SK-MEL-5 (cell line): ENCODE measurements at places on chromosomes 11 and 22. TPM values are rescaled to one million over a fixed set of nuclear protein-coding genes. Genes with fewer than 3 reads are reported as not detected.

DNA sequence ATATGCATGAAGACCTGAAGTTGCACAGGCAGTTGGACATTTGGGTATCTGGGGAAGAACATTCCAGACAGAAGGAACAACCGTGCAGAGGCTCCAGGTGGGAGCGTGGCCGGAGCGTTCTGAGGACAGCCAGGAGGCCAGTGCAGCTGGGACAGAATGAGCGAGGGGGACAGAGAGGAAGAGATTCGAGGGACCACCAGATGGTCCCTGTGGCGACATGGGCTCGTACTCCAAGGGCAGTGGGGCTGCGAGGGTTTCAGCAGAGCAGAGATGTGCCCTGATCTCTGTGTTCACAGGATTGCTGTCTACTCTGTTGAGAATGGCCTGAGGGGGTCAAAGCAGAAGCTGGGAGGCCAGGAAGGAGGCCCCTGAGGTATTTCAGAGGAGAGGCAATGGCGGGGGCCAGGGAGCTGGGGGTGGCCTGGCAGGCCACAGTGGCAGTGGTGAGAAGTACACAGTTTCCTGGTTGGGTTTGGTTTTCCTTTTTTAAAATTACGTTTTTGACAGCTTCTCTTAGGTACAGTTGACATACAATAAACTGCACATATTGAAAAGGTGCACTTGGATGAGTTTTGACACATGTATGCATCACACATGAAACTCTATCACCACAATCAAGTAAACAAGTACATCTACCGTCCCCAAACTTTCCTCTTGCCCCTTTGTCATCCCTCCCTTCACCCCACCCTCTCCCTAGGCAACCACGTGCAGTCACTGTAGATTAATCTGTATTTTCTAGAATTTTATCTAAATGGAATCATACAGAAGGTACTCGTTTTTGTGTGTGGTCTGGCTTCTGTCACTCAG, 24.8 kb upstream of the SOX10 start:
- DNase-seq = no peak

- no peak for DNase-seq
Observed at GRCh38 chr11:94799726-94800125, 31.6 kb downstream of the AMOTL1 start.

DNA sequence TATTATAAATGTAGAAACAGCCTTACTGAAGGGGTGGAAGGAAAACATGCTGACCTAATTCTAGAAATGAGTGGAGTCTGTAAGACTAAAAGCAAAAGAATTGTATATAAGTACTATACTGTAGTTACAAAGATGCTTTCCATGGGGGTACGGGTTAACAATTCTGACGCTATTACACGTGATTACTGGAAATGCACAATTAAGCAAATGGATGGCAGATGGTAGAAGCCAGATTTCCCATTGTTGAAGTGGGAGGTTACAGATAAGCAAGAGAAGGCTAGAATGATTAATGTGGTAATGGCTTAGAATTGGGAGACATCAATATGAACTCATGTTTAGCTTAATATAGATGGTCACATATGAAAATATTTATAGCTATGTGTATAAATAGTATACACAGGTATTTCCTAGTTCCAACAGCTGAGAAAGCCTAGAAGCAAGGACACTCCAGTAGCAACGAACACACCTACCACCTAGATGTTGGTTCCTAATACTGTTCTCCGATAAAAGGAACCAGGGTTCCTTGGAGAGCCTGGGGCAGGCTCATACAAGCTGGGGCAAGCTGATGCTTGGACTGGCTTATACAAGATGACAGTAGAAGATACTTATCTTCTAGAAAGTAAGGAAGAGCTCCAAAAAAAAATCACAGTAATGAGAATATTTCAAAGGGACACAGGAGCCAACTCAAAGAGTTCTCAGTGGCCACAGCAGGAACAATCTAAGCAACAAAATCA, 13.5 kb downstream of the SMC1B start:
- no peak for DNase-seq

DNA sequence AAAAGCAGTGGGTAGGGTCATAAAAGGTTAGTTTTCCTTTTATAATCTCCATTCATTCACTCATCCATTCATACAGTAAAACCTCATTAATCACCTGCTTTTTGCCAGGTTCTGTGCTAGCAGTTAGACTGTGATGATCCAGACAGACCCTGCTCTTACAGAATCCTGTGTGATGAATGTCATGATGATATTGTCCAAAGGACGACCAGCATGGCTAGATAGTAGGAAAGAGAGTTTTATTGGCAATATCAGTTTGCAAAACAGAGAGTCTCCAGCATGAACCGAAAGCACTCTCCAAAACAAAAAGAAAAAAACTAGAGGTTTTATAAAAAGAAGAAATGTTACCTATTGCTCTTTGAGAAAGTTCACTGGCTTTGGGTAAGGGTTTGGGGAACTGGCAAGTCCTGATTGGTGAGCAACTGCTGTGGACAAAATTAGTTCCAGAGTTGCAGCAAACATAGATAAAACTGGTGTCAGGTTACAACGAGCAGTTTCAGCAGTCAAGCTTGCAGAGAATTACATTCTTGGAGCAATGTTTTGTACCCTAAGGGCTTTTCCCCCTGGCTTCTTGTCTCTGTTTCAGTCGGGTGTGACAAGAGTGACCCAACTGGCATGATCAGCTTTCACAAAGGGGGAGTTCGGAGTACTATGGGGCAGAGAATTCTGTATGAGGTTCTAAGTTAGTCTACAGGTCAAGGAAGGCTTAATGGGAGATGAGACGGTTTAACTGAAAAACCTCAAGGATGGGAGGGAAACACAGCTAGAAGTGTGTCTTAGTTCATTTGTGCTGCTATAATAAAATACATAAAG, 58.3 kb downstream of the HSD17B12 start:
- peak; percentile 28 for DNase-seq

DNA sequence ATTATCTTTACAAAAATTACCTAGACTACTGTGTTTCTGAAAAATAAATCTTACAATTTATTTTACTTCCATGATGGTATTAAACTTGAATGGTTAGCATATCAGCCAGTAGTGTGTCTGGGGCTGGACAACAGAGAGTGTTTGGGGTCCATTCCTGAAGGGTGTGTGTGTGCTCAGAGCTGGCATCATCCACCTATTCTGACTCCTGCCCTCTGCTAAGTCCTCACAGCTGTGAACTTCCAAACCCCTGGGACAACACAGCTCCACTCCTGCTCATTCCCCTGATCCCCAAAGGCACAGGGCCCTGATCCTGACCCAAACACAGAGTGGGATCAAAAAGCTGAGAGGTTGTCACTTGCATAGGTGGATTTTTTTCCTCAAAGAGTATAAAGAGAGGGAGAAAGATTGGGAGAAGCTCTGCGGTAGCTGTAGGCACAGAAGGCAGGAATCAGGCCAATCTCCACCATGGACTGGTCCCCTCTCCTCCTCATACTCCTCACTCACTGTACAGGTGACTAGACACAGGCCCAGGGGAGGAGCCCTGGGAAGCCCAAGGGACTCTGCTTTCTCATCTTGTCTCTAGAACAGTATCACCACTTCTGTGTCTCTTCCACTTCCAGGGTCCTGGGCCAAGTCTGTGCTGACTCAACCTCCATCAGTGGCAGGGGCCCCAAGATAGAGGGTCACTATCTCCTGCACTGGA, 55.7 kb upstream of the TOP3B start:
- no peak for DNase-seq

DNA sequence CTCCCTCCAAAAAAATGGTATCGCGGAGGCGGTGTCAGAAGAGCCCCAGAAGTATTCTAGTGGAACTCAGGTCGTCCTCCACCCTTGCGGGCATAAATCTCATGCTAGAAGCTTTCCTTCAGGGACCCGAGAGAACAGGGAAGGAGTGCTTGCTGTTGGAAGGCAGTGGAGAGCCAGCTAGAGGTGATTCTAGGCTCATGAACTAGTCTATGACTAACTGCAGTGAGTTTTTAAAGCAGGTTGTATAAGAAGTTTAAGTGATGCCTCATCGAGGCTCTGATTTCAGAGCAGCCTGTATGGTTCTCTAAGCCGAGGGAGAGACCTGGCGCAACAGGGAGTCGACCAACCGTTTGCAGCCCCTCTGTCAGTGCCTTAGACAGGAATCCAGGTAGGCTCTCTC, 85.7 kb downstream of the TBC1D22A start:
- no peak for DNase-seq

- no peak for DNase-seq
Observed at GRCh38 chr22:38531251-38531938, 25.3 kb upstream of the DDX17 start.

DNA sequence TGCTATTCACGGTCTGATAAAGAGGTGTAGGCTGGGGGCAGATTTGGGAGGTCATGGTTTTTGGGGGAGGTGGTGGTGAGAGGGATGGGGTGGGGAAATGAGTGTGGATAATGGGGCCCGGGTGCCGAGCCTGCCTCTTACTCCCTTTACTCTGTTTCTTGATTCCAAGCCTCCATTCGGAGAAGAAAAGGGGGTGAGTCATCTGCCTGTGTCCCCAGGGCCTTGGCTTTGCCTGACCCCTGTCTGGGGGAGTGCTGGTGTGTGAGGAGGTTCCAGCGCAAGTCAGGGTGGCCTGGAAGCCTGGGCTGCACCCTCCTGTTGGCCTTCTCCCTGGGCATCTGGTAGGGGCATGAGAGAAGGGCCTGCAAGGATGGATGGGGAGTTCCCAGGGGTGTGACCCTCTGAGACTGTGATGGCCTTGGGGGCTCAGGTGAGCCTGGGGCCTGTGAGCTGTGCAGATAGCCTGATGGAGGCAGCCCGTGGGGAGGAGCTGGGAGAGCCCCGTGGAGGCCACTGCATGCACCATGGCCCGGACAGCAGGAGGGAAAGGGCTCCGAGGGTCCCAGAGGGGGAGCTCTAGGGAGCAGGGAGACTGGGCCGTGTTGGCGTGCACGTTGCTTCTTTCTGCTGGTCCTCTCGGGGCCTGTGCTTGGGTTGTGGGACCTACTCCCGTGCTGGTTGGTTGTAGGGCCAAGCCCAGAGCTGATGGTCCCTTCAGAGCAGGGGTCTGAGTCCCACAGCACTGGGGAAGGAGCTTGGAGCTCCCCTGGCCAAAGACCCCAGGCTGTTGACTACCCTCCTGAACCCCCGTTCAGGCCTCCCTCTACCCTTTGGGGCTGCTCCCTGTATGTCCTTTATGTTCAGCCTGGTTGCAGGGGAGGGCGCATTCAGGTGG, 26.3 kb upstream of the ACR start:
- DNase-seq = no peak

GRCh38 chr11:119591836-119592310, 137.1 kb downstream of the NECTIN1 start:
- DNase-seq = no peak

DNA sequence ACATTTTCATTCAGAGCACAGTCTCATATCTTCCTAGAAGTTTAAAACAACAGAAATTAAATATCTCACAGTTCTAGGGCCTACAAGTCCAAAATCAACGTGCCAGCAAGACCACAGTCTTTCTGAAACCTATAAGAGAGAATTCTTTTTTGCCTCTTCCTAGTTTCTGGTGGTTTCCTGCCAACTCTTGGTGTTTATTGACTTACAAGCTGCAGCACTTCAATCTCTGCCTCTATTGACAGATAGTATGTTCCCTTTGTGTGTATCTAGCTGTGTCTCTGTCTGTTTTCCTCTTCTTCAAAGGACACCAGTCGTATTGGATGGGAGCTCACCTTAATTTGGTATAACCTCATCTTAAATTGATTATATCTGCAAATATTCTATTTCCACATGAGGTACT, 347.5 kb downstream of the DCDC1 start:
- no peak for DNase-seq

GRCh38 chr11:10243896-10244575, 50.0 kb downstream of the SBF2 start:
- no peak for DNase-seq

- no peak for DNase-seq
Observed at GRCh38 chr11:115188188-115188897, 315.9 kb downstream of the CADM1 start.

DNA sequence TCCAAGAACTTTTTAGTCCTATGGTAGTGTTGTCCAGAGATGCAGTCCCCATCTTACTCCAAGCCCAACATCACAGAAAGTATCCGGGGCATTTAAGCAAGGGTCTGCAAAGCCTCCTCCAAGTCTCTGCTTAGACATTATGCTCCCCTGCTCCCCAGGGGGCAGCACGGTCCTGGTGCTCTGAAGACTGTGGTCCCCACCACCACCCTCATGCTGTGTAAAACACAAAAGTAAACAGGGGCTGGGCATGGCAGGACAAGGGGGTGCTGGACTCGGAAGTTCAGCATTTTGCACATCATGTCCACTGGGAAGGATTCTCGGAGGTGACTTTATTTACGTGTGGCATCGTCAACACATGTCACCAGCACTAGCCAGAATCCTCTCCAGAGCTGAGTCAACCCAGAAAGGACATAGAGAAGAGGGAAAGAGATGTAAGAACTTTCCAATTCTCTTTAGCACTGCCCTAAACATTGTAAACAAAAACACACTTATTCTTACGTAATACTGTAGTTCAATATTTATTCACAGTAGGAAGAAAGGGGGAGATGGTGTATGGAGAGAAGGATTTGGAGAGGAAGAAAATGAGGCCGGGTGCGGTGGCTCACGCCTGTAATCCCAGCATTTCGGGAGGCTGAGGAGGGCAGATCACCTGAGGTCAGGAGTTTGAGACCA, 37.7 kb downstream of the TCIRG1 start:
- no peak for DNase-seq

- DNase-seq = no peak
Observed at GRCh38 chr11:102924851-102925380, 30.6 kb downstream of the MMP13 start.

GRCh38 chr22:38860283-38861169, 11.5 kb downstream of the CBX6 start:
- DNase-seq = no peak

GRCh38 chr11:129423426-129423825, 47.8 kb downstream of the BARX2 start:
- DNase-seq = no peak

GRCh38 chr22:46774253-46774979, 12.0 kb downstream of the TBC1D22A start:
- no peak for DNase-seq

DNA sequence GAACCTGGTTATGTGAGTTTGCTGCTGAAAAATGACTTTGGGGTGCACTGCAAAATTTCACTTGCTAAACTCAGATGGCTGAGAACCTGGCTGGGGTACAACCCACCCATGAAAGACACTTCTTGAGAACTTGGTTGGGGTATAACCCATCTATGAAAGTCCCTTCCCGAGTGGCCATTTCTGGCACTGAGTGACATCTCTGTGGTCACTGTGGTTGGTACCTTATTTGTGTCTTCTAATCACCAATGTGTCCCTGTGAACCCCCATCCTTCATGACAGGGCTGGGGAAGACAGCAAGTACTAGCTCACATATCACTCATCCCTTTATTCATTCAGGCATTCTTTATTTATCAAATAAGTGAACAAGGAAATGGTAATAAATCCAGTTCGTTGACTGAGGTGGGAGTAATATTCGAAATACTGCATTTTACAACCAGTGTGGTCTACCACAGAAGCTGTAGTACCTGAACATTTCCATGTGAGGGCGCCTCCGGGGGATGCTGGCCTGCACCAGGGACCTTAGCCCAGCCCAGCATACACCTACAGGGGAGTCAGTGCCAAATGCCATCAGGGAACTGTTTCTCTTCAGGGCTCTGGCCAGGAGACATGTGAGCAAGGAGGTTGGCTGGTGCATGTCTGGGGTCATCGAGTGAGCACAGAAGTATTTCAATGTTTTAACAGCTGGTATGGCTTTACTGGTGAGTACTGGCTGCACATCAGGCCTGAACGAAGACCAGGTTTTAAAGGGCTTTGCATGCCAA, 122.1 kb downstream of the CSNK2A3 start:
- peak; percentile 56 for DNase-seq

- DNase-seq = no peak
Observed at GRCh38 chr22:42328130-42328783, 57.8 kb upstream of the TCF20 start.

GRCh38 chr11:79080551-79080950, 360.3 kb downstream of the TENM4 start:
- DNase-seq = no peak

CARNS1 gene
- total RNA-seq = not detected in 2 replicates

TEX12 gene
- total RNA-seq = 0.43 and 0.48 TPM in 2 replicates

NLRP14 gene
- total RNA-seq = 0.08 TPM in 2 replicates

TTLL1 gene
- 5.8 and 6.2 TPM in 2 replicates for total RNA-seq

GPHA2 gene
- not detected in 2 replicates for total RNA-seq
